Central memory CD4-positive, alpha-beta T cell (primary cell): ENCODE measurements at places on chromosomes 1 and 21.
A peak's percentile ranks its signal among the peaks of the same experiment; 100 is the strongest.

DNA sequence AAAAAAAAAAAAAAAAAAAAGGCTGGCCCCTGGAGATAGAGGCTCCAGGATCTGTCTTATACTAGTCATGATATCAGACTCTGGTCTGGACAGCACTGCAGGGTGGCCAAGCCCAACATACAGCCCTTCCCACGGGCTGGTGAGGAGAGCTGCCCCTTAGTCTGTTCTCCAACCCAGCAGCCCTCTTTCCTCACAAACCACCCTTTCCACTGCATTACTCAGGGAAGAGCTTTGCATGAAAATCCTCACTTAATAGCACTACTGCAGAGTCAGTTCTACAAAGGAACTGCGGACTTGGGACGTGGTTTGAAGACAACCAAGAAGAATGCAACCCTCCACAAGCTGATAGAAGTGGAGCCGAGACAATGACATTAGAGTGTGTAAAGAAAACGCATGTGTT is 5.7 kb downstream of the BCAR3 start:
- no peak for DNase-seq

DNA sequence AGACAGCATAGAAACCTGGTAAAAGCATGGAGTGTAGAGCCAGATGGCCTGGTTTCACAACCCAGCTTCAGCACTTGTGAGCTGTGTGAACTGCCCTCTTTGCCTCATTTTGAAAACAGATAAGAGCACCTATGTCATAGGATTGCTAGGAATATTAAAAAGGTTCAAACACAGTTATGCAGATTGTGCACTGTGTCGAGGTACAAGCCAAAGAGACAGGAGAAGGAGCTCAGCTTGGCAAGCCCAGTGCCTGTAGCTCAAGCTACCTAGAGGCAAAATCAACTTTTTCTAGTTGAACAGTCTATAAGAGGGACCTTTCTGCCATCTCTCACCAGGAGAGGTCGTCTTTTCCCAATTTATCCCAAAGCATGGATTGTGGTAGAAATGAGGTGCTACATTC is 5.0 kb downstream of the CHODL start:
- no peak for DNase-seq

- no peak for DNase-seq
Observed at GRCh38 chr1:35925741-35926140, 5.2 kb upstream of the AGO3 start.

GRCh38 chr1:89310505-89310904 is 37.8 kb upstream of the GBP5 start:
- DNase-seq = peak; percentile 8

GRCh38 chr1:199020904-199021303 is 382.1 kb downstream of the PTPRC start:
- no peak for DNase-seq

GRCh38 chr1:8033322-8033721 is 7.2 kb upstream of the ERRFI1 start:
- DNase-seq = no peak

GRCh38 chr1:47703981-47704596 is 266.2 kb downstream of the FOXD2 start:
- DNase-seq = no peak

DNA sequence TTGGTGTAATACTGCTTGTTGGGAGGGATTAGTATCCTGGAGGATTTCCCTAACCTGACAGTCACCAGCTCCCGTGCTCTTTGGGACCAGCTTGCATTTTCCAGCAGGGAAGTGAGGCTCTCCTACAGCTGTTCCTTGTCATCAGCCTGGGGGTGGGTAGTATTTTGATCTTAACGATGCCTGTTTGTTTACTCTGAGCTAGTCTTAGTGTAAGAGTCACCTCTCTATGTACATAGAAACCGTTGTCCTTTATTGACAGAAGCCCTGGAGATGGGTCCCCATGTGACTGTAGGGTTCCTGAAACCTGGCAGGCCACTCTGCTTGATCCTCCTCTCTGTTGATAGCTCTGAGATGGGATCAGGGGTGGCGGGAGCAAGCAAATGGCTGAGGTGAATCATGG is 58.0 kb downstream of the ACP6 start:
- no peak for DNase-seq

DNA sequence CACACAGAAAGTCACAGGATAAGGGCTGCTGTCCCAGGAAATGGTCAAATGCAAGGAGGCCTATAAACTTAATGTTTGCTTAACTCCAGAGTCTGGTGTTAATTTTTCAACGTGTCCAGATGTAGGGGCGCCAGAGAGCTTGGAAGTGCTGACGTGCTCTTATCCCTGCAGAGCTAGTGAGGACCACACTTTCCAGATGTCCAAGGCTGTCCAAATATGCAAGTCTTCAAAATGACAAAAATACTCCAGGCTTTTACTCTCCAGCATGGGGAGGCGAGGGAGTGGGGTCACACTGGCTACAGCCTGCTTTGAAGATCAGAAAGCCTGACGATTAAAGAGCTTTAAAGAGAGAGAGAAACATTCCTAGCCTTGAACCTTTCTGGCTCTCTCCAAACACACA is 57.6 kb downstream of the ABCA4 start:
- no peak for DNase-seq

- no peak for DNase-seq
Observed at GRCh38 chr1:23114424-23115079, 54.1 kb downstream of the LUZP1 start.

GRCh38 chr1:193703655-193704054 is 517.2 kb upstream of the B3GALT2 start:
- DNase-seq = no peak

GRCh38 chr1:18817795-18818435 is 41.5 kb downstream of the TAS1R2 start:
- DNase-seq = no peak

- DNase-seq = peak; percentile 41
Observed at GRCh38 chr1:93346421-93346993, 800 bp downstream of the DR1 start.

DNA sequence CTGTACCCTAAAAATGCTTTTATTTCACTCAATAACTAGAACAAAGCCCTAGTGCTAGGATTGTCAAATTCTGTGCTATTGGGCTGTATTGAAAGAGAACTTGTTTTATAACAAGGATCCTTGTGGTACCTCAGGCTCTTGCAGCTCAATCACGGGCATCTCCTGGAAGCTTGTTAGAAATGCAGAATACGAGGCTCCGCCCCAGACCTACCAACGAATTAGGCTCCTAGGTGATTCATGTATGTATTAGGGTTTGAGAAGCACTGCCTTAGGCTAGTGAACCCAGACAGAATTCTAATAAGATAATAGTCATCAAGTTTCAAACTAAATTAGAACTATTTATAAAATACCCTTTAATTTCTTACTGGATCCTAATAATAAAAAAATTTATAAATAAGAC is 45.6 kb downstream of the ZZZ3 start:
- no peak for DNase-seq

- DNase-seq = no peak
Observed at GRCh38 chr1:96880626-96881025, 159.0 kb downstream of the PTBP2 start.

DNA sequence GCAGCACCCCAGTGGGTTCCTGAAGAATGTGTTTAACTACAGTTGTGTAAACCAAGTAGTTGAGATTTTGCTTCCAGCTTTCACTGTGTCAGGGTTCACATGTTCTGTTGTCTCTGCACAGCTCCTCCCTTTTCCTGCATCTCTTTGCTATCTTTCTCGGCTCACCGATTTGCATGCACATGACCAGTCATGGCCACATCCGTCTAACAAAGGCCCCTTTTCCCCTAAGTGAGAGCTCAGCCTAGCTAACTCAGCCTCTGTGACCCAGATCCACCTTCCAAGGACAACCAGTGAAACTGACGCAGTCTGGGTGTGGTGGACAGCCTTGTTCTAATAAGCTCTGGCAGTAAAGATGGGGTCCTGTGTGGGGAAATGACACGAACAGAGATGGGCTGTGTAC is 101.1 kb downstream of the ZP4 start:
- DNase-seq = no peak

- DNase-seq = no peak
Observed at GRCh38 chr21:28310171-28310685, 682.4 kb downstream of the LTN1 start.

GRCh38 chr1:112833806-112834205 is 118.7 kb upstream of the PPM1J start:
- DNase-seq = no peak

DNA sequence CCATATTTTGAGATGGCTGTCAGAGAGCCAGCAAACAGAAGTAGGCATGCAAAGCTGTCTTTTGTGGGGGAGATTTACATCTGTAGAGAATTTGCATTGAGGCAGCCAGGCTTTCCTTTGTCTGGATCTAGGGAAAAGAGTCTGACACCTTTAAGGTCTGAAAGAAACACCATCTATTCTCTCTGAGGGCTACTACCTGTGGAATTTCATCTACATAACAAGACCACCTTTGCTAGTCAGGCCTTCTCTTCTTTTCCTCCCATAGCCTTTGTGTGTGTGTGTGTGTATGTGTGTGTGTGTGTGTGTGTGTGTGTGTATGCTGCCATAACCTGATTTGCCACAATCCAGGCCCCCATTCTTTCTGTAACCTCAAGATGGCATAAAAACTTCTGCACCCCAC is 28.4 kb upstream of the DMRTB1 start:
- no peak for DNase-seq

DNA sequence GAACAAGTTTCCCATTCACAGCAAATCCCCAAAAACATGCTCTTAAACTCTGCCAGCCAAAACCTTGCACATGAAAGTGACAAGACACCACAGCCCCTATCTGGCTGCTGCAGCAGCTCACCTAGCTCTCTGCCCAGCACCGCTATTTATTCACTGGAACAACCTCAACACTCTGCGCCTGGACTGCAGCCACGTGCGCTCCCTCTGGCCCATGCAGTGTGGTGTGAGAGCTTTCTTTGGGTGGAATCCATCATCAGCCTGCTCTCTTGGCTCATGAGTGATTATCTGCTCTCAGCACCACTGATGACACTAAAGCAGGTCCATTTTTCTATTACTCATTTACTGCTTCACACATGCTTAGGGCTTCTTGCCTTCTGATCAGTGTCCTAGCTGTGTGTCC is 11.4 kb downstream of the KCNJ6 start:
- DNase-seq = no peak

DNA sequence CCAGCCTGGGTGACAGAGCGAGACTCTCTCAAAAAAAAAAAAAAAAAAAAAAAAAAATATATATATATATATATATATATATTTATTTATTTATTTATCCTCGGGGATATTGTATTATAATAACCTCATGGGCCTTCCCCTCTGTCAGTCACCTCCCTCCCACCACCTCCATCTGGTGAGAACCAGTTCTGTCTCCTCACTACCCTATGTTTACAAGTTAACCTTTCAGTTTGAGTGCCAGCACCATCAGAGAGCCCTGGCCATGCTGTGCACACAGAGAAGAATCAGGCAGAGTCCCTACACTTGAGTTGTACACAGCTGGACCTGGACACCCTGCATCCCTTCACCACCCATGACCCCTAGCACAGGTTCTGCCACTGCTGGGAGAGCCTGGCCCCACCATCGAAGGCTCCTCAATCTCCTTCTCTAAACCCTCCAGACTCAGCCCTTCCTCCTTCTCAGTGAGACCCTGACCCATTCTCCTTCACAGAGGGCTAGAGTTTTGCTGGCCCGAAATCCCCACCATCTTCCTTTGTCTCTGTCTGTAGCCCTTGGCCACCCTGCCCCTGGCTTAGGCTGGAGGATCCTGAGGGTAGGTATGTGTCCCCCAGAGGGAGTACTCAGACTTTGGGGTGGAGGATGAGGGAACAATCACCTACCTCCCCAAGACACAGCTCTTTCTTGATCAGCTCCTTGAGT is 1.2 kb downstream of the S100A5 start:
- no peak for DNase-seq

- no peak for DNase-seq
Observed at GRCh38 chr21:26137379-26138060, 33.0 kb downstream of the APP start.
